H1 (cell line): ENCODE measurements at places on chromosomes 16 and 17. TPM values are rescaled to one million over a fixed set of nuclear protein-coding genes. Genes with fewer than 3 reads are reported as not detected.

Gene CSH1
- 0.12 and 0.16 TPM in 2 replicates for polyA plus RNA-seq

Gene NPIPA5
- polyA plus RNA-seq, result 3.5 and 4.1 TPM in 2 replicates

Gene CMTM2
- polyA plus RNA-seq, result not detected in 2 replicates

Gene NAGS
- polyA plus RNA-seq, result 4.0 and 4.4 TPM in 2 replicates

Gene ODAD4
- 0.41 and 0.48 TPM in 2 replicates for polyA plus RNA-seq

Gene UNC45B
- 0.06 and 0.11 TPM in 2 replicates for polyA plus RNA-seq

Gene MMP2
- 33.6 and 45.0 TPM in 2 replicates for polyA plus RNA-seq

Gene RAD51C
- 9.6 and 21.7 TPM in 2 replicates for polyA plus RNA-seq

Gene ASGR1
- polyA plus RNA-seq, result 14.5 and 16.1 TPM in 2 replicates

Gene AGRP
- polyA plus RNA-seq, result not detected in 2 replicates

Gene BORCS6
- 3.3 and 3.8 TPM in 2 replicates for polyA plus RNA-seq

Gene KCNJ12
- 1.2 and 1.7 TPM in 2 replicates for polyA plus RNA-seq

Gene ABCA10
- not detected in 2 replicates for polyA plus RNA-seq

Gene RETREG3
- 23.7 and 27.0 TPM in 2 replicates for polyA plus RNA-seq

Gene HSD17B1
- 1.0 and 1.8 TPM in 2 replicates for polyA plus RNA-seq

Gene FOXL1
- polyA plus RNA-seq, result 0.03 and 0.09 TPM in 2 replicates

Gene PRSS21
- 0.76 and 1.4 TPM in 2 replicates for polyA plus RNA-seq

Gene GP1BA
- not detected in 2 replicates for polyA plus RNA-seq

Gene PAFAH1B1
- 29.6 and 42.0 TPM in 2 replicates for polyA plus RNA-seq
